Stimulated activated CD4-positive, alpha-beta T cell treated with anti-CD3 and anti-CD28 coated beads, TNF-alpha, amount 100 ng/mL, for 48 hours (primary cell): ENCODE measurements at places on chromosomes 5 and 9.
A peak's percentile ranks its signal among the peaks of the same experiment; 100 is the strongest.

DNA sequence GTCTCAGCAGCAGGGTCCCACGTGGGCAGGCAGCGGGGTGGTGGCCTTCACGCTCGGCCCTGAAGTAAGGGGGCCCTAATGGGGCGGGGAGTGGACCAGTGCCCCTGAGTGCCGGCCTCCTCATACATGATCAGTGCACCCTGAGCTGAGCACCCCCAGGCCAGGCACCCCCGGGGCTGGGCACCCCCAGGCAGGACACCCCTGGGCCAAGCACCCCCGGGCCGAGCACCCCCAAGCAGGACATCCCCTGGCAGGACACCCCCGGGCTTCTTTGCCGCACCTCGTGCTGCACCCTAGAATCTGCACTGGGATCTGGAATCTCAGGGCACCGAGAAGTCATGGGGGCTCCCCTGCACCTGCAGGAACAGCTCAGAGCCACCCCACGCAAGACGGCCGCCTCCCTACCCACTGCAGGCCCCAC, 51.4 kb downstream of the EXD3 start:
- DNase-seq = no peak

- no peak for DNase-seq
Observed at GRCh38 chr9:75197561-75197960, 109.2 kb downstream of the OSTF1 start.

- no peak for DNase-seq
Observed at GRCh38 chr5:149060325-149060724, 2.5 kb downstream of the SH3TC2 start.

GRCh38 chr5:108257996-108258395, 123.9 kb downstream of the FBXL17 start:
- DNase-seq = no peak

- DNase-seq = peak; percentile 63
Observed at GRCh38 chr5:116574367-116575325, at the start of gene SEMA6A. TSS of gene SEMA6A (minus strand) at chr5:116574823. CDS start at chr5:116504944, 69,879 bp downstream.

DNA sequence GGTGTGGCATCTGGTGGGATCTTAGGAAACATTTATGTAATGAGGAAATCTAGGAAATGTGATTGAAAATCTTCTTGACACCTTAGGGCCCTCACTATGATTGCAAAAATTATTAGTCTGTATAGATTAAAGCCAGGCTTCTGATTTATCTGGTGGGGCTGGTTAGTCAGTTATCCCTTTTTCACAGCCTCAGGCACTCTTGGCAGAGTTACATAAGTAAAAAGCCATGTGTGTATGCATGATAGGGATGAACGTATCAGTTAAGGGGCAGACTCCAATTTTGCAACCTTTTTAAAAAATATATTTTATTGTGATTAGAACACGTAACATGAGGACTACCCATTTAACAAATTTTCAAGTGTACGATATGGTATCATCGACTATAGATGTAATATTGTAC, 30.6 kb upstream of the RAB14 start:
- DNase-seq = no peak

GRCh38 chr5:44267909-44268308, 121.3 kb downstream of the FGF10 start:
- DNase-seq = no peak

DNA sequence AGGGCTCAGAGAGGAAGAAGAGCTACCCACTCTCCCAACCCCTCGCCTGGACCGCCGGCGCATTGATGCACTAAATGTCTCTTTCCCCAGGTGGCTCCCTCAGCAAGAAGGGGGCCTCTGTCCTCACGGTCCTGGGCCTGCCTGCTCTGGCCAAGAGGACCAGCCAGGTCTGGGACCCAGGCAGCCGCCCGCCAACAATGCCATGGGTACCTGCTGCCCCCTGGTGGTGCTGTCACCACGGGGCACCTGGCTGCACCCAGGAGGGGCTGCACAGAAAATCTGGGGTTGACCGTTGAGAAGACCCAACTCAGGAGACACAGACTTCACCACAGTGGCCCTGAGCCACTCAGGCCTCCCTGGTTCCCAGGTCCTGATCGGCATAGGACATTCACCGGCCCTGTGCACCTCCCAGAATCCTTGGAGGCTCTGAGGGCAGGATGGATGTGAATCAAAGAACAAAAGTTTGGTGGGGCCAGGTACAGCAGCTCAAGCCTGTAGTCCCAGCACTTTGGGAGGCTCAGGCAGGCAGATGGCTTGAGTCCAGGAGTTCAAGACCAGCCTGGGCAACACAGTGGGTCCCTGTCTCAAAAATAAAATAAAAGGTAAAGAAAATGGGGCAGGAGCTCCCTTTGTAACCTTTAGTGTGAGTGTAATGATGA, 2.4 kb upstream of the VAV2 start:
- DNase-seq = peak; percentile 60

DNA sequence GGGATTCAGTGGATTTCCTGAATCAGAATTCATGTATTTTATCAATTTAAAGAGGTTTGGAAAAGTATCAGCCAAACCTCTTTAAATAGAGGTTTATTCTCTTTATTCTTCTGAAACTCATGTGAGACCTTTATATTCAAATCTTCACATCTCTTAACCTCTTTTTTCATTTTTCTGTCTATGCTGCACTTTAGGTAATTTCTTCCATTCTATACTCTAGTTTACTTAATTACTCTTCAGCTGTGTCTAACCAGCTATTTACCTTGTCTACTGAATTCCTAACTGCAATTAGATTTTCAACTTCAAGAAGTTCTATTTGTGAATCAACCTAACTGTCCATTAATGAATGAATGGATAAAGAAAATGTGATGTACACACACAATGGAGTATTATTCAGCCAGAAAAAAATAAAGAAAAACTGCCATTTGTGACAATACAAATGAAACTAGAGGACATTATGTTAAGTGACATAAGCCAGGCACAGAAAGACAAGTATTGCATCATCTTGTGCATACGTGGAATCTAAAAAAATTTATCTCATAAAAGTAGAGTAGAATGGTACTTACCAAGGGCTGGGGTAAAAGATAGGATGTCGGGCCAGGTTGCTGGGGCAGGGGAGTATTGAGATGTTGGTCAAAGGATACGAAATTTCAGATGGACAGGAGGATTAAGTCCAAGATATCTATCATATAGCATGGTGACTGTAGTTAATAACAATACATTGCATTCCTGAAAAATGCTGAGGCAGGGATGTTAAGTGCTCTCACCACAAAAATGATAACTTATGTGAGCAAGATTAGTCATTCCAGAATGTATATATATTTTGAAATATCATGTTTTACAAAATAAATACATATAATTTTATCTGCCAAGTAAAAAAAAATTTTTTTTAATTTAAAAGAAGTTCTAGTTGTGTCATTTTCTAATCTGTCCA, 129.5 kb upstream of the LRRTM2 start:
- DNase-seq = no peak

DNA sequence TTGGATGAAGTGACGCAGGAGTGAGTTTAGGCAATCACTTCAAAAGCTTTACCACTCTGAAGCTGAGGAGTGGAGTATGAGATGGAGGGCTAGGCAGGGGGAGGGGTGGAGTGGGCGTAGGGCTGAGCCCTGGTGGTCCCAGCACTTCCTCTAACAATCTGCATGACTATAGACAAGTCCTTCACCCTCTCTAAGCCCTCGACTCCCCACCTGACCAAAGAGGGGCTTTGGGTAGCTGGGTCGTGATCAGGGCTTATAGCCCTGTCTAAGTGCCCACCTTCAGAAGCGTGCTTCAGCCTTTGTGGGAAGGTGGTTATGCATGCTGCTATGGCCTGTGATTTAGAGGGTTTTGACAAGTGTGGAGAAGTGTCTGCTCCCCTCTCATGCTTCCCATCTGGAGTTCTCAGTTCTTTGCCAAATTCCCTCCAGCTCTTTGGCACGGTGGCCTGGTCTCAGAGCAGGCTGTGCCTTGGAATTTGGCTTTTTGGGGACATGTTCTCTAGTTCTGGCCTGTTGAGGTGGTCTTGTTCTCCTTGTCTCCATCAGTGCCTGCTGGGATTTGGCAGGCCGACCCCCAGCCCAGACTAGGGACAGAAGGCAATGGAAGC, 53.0 kb downstream of the ACTBL2 start:
- DNase-seq = no peak
